Cardiac septum (tissue), 1 donor: ENCODE measurements at places on chromosomes 2 and 18. TPM values are rescaled to one million over a fixed set of nuclear protein-coding genes. Genes with fewer than 3 reads are reported as not detected.
A peak's percentile ranks its signal among the peaks of the same experiment; 100 is the strongest.

GRCh38 chr18:60935041-60935910 is 398.0 kb upstream of the CDH20 start:
- no peak for DNase-seq

- DNase-seq, result no peak
Observed at GRCh38 chr2:186688813-186689212, 5.0 kb upstream of the FAM171B start.

- no peak for DNase-seq
Observed at GRCh38 chr2:195181059-195181705, 475.8 kb upstream of the SLC39A10 start.

The NPPC gene
- total RNA-seq, result 0.30 TPM

The AFF3 gene
- 6.7 TPM for total RNA-seq

GRCh38 chr2:236547725-236548124 is 21.9 kb upstream of the ACKR3 start:
- DNase-seq, result no peak

GRCh38 chr2:1600191-1601066 is 143.9 kb downstream of the PXDN start:
- DNase-seq, result peak; percentile 70

GRCh38 chr2:110941226-110941625 is 179.5 kb upstream of the BCL2L11 start:
- no peak for DNase-seq

The MAPK4 gene
- 38.2 TPM for total RNA-seq

DNA sequence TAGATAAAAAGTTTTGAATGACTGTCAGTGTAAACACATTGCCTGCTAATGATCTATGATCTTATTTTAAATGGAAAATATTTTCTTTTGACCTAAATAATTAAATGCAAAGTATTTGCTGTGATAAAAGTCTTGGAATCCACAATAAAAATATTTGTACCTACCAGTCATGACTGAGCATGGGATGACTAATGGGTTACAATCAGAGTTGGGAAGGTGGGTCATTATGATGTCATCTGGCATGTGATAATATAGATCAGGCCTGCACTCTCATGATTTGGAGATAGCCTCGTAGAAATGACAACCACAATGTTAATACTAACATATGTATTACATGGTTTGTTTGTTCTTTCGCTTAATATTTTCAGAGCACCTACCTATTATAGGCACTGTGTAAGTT is 848.8 kb upstream of the KLHL29 start:
- no peak for DNase-seq

GRCh38 chr2:19810637-19811036 is 91.1 kb downstream of the TTC32 start:
- no peak for DNase-seq

- no peak for DNase-seq
Observed at GRCh38 chr2:226439337-226439736, 360.3 kb downstream of the IRS1 start.

DNA sequence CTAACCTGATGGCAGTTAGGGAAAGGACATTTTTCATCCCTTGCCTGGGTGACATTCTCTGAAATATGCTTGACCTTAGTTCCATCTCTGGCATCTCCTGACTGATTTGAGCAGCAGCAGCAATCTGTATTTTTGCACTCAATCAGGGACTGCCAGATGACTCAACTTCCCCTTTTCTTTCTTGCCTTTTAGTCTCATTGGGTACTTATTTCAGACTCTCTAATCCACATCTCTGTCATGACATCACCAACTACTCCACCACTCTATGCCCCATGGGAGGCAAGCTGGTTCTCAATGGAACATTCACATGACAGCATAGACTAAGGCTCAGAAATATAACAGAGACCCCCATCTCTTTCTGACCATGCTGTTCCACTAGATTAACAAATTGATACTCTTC is 254.2 kb downstream of the RIT2 start:
- DNase-seq, result no peak

- no peak for DNase-seq
Observed at GRCh38 chr18:61732854-61733253, 160.0 kb downstream of the RNF152 start.

DNA sequence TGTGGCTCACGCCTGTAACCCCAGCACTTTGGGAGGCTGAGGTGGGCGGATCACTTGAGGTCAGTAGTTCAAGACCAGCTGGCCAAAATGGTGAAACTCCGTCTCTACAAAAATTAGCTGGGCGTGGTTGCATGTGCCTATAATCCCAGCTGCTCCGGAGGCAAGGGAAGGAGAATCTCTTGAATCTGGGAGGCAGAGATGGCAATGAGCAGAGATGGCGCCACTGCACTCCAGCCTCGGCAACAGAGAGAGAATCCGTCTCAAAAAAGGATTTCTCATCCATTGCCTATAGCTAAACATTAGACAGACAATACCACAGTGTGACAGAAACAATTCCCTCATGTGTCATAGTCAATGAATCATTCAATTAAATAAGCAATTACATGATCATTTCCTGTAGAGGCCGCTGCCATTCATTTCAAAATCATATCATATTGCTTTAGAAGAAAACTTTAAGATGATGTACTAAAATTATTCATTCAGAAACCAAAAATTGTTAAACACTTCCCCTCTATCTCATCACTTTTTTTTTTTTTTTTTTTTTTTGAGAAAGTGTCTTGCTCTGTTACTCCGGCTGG is 69.5 kb upstream of the TGIF1 start:
- no peak for DNase-seq

DNA sequence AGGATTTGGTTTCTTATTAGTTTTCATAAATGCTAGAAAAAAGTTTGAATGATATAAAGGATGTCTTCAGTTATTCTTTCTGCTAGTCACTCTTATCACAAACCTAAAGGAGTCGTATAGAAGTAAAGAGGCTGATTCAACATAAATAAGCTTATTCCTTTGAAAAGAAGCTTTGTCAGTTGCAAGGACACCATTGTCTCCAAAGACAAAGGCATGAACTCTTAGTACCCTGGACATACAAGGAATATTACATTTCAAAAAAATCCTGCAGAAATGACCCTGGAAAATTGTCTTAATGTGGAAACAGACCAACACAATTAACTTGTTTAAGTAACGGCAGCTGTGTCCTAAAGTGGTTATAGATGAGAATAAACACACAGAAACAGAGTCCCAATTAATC is 528.0 kb downstream of the CPS1 start:
- DNase-seq, result no peak

GRCh38 chr2:42227491-42227890 is 58.3 kb downstream of the EML4 start:
- DNase-seq, result no peak

DNA sequence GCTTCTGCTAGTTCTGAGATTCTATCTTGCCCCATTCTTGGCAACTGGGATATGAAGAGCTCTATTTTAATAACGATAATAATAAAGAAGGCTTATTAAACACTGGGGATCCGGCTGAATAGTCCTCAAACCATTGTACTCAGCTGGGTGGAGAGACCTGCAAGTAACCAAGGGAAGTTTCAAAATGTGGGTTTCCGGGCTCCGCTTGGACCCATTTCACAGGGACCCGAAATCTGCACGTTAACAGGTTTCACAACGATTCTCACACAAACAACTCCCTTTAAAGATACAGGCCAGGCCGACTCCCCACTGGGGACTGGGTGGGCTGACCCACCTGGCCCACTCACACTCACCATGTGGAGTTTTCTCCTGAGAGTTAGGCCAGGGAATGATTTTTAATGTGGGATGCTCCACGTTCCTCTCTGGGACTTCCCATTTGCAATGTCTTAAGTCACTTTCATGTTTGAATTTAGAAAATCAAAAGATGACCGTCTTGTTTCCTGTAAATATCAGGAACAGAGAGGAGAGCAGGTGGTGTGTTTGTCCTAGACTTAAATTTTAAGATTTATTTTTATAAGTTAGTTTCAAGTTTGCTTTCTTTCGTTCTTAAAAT is 96.3 kb downstream of the SH3RF3 start:
- no peak for DNase-seq

DNA sequence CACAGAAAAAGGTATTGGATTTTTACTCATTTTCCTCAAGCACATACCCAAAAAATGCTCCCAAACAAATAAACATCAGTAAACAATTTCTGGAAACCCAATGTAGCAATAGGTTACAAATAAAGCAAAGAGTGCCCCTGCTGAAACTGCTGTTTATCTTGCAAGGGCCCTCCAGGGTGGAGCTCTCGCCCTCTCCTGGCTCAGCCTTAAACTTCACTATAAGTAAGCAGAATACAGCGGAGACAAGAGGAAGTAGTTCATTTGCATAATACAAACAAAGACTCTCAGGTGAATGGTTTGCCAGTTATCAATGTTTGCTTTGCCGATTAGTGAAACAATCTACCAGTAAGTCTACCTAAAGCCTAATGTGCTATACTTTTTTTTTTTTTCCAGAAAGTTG is 437.6 kb downstream of the DLGAP1 start:
- no peak for DNase-seq

- no peak for DNase-seq
Observed at GRCh38 chr18:12777500-12777944, 74.7 kb downstream of the PSMG2 start.

- DNase-seq, result no peak
Observed at GRCh38 chr2:6310256-6311215, 555.2 kb downstream of the CMPK2 start.

The COL3A1 gene
- 180 TPM for total RNA-seq

- DNase-seq, result no peak
Observed at GRCh38 chr2:50126845-50127244, 905.1 kb downstream of the NRXN1 start.

- DNase-seq, result no peak
Observed at GRCh38 chr2:62334009-62334408, 138.1 kb downstream of the B3GNT2 start.

DNA sequence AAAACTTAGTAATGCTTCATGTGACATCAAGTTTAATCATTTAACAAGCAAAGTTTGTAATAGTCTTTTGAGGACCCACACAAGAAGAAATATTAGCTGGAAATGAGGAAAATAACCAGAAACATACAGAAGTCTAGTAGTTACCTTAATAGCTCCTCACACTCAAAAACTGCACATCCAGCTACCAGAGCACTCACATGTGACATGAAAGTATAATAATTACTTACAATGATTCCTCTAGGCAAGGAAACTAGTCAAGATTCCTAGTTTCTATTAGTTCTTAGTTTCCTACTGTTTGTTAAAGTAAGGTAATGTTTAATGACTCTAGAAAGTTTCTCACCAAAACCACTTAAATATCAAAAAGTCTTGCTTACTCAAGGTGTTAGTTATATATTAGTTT is 335.8 kb downstream of the RAD51AP2 start:
- no peak for DNase-seq

GRCh38 chr2:196990092-196990491 is 63.6 kb upstream of the PGAP1 start:
- DNase-seq, result no peak

The SLC16A14 gene
- total RNA-seq, result 2.0 TPM

The NPC1 gene
- total RNA-seq, result 16.0 TPM

GRCh38 chr2:60945341-60945740 is 64.0 kb downstream of the REL start:
- DNase-seq, result no peak
